ENCODE measurements at places on chromosomes 4 and X.

- DNase-seq, result no peak
Measured at GRCh38 chr4:7156761-7157488, 35.4 kb upstream of the SORCS2 start.

- DNase-seq, result no peak
Measured at GRCh38 chr4:112951362-112952312, 97.8 kb upstream of the ANK2 start.

DNA sequence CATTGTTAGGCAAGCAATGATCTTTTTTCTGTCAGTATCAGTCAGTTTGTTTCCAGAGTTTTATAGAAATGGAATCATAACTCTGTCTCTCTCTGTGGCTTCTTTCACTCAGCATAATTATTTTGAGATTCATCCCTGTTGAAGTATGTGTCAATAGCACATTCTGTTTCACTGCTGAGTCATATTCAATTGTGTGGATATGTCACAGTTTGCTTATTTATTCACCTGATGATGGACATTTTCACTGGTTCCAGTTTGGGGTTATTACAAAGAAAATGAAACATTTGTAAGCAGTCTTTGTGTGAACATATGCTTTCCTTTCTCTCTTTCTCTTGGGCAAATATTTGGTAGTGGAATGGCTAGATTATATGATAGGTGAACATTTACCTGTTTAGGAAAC is 10.2 kb upstream of the ZNF718 start:
- DNase-seq, result no peak

GRCh38 chr4:154998284-154998683 is 210.2 kb upstream of the NPY2R start:
- DNase-seq, result no peak

GRCh38 chr4:135201081-135201480 is 999.5 kb upstream of the PABPC4L start:
- DNase-seq, result no peak

Measured in cortex of kidney (tissue), 1 donor.